Stimulated activated CD4-positive, alpha-beta T cell treated with anti-CD3 and anti-CD28 coated beads, Interleukin-2, amount 100 ng/mL, for 48 hours (primary cell): ENCODE measurements at places on chromosomes 5 and 9.

DNA sequence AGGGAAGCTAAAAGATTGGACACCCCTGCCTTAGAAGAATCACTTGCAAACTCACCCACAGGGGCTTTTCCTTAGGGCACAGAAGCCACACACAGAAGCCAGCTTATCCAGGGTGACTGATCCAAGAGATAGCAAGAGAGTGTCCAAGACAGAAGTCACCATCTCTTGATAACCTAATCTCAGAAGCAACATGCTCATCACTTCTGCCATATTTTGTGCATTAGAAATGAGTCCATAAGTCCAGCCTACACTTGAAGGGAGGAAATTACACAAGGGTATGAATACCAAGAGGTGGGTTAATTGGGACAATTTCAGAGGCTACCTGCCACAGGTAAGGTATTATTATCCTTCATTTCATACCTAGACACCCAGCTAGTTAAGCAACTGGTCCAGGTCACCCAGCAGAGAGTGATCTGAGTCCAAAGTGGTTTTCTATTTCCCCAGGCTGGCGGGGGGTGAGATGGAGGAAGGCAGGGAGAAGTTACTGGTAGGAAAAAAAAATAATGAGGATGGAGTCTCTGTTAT is 3.7 kb upstream of the ERGIC1 start:
- DNase-seq, result no peak

DNA sequence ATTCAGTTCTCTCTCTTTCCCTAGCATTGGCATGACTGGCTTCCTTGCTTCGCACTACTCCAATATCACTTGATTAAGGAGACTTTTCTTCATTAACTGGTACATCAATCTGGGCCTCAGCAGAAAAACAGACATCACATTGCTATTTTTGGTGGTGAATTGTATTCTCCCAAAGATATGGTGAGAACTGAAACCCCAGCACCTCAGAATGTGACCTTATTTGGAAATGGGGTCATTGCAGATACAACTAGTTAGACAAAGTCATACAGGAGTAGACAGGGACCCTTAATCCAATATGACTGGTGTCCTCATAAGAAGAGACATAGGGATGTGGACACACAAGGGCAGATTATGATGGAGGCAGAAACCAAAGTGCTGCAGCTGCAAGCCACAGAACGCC is 7.5 kb upstream of the RAD23B start:
- no peak for DNase-seq

GRCh38 chr9:20043461-20043860 is 254.6 kb upstream of the SLC24A2 start:
- no peak for DNase-seq

DNA sequence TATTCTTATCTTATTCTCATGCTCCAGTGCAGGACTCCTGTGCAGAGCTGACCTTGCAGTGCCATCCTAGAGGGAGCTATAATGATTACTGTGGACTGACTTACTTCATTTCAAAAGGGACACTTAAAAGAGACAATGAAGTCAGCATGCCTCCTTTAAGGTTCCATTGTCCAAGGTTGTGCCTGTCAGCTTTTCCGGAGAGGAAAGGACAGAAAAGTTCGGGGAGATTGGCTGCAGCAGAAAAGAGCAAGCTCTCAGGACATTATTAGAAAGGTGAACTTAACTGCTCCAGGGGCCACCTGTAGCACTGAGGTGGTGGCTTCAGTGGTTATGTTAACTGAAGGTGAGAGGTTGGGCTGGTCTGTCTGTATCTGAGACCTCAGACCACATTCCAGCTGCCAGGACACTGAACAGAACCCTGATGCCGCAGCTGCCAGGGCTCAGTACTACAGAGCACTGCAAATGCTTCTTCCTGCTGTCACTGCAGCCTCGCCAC is 112.9 kb downstream of the ST8SIA4 start:
- no peak for DNase-seq

- DNase-seq, result no peak
Observed at GRCh38 chr5:151270599-151270998, 17.6 kb downstream of the GM2A start.

- no peak for DNase-seq
Observed at GRCh38 chr9:121819428-121820231, 168.2 kb downstream of the DAB2IP start.

DNA sequence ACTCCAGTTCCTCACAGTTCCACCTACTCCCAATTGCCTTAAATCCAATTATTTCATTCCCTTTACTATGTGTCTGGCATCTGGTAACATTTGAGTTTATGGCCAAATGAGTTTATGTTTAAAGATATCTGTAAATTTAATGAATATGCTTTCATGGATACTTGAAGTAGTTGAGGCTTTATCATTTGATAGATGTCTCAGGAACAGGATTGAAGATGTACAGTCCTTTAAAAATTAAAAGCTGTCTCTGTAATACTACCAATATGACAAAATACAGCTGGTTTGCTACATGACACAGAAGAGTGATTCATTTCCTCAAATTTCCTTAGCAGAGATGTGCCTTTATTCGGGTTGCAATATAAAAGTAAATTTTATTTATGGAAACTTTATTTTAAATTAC is 2326.0 kb upstream of the ACO1 start:
- DNase-seq, result no peak

DNA sequence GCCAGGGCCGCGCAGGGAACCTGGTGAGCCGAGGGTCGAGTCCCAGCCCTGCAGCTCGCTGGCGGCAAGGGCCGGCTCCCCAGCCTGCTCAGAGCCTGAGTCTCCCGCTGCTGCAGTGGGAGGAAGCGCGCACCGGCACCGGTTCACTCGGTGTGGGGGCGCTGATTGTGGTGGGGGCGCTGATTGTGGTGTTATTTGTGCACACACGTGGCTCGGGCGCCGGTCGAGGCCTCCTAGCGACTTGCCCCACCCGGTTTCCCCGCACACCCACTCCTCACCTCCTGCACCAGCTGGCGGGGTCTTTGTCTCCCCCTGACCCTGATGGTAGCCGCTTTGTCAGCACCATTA is 266.7 kb downstream of the NSG2 start:
- no peak for DNase-seq

- no peak for DNase-seq
Observed at GRCh38 chr5:150729859-150730258, 29.0 kb downstream of the DCTN4 start.

GRCh38 chr5:120229036-120229435 is 235.1 kb upstream of the PRR16 start:
- no peak for DNase-seq

DNA sequence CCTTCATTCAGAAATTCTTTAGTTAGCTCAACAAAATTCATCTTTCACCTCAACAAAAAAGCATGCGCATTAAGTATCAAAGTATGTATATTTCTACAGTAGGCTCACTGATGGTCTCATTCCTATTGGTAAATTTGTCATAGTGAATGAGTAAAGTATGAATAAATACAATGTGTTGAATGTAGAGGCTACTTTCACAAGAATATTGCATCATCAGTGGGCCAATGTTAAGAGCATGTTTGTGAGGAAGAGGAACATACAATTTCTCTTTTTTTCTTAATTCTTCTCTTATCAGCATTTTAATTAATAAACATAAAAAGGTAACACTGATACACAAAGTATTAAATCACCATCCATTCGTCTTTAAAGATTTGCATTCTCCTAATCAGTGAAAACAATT is 505.1 kb downstream of the CETN3 start:
- DNase-seq, result no peak
